ENCODE measurements at places on chromosomes 1 and 21.

GRCh38 chr1:1285611-1286311 lies 5.5 kb downstream of the SCNN1D start:
- DNase-seq, result peak; percentile 47

DNA sequence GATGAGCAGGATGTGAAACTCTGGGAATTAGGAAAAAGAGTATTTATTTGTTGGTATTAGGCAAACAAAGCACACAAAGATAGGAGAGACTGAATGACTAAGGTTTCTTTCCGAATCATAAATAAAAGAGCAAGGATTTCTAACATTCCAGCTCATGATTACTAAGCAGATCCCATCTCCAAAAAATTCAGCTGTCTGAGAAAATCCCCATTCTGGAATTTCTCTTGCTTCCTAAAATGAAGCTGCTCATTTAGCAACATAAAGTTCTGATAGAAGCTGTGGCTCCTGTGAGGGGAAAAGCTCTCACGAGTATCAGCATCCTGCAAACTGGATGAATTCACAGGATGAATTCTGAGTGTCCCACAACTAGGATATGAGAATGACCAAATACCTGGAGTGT lies 6.7 kb upstream of the SH2D5 start:
- DNase-seq, result no peak

- DNase-seq, result no peak
These were observed 65.2 kb upstream of the VAMP3 start for GRCh38 chr1:7705908-7706216.

- DNase-seq, result no peak
These were observed 13.3 kb upstream of the ERICH3 start for GRCh38 chr1:74686928-74687327.

DNA sequence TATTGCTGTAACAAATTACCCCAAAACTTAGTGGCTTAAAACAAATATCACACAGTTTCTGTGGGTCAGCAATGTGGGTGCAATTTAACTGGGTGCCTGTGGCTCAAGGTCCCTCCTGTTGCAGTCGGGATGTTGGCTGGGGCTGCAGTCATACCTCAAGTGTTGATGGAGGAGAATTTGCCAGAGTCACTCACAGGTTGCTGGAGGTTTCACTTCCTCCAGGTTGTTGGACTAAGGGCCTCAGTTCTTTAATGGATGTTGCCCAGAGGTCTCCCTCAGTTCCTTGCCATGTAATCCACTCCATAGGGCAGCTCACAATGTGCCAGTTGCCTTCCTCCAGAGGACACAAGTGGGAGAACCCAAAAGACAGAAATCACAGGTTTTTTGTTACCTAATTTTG lies 2.5 kb upstream of the TAF13 start:
- DNase-seq, result no peak

- peak; percentile 87 for DNase-seq
These were observed 23.5 kb downstream of the MTARC1 start for GRCh38 chr1:220810179-220810653.

DNA sequence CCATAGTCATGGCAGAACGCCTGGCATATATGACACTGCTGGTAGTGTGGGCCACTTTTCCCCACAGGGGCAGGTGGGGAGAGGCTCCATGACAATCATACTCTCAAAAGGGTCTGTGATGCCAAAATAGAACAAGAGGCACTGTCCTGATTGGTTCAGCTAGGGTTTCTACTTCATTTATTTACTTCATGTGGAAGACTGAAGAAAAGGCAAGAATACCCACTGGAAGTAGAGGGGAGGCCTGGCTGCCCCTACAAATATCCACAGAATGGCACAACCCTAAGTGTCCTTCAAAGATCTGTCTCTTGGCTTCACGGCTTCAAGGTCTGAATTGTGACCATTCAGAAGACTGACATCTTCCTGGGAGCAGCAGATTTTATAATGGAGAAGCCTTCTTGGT lies 4.5 kb upstream of the SFT2D2 start:
- no peak for DNase-seq

GRCh38 chr1:53525595-53525994 lies 66.4 kb downstream of the DMRTB1 start:
- no peak for DNase-seq

DNA sequence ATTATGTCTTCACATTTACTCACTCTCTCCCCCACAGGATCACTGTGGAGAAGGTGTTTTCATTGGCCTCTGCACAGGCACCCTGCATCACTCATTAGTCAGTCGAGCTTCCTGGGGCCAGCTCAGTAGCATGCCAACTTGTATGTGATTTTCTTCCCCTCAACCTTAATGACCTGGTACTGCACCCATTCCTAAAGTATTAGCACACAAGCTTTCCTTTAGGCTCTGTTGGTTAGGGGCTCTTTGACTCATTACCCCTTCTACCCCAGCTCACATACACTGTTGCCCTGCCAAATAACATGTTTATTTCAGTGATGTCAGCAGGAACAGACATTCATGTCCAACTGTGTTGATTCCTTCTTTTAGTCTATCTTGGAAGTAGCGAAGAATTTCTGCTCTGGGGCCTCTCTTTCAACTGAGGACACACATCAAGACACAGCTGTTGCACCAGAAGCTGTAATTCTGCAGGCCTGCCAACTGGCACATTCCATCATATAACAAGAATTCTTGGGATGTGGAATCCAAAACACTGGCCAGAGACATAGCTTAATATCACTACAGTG lies 603.5 kb upstream of the ADAMTS5 start:
- DNase-seq, result peak; percentile 76

GRCh38 chr1:25624156-25624555 lies 7.6 kb downstream of the MAN1C1 start:
- DNase-seq, result no peak

- no peak for DNase-seq
These were observed 1.6 kb downstream of the OR2AK2 start for GRCh38 chr1:247966532-247967204.

Measured in psoas muscle (tissue), 8 donors.